ENCODE measurements at places on chromosomes 12 and 14.

GRCh38 chr12:92571844-92572543, 130.8 kb upstream of the PLEKHG7 start:
- DNase-seq = no peak

DNA sequence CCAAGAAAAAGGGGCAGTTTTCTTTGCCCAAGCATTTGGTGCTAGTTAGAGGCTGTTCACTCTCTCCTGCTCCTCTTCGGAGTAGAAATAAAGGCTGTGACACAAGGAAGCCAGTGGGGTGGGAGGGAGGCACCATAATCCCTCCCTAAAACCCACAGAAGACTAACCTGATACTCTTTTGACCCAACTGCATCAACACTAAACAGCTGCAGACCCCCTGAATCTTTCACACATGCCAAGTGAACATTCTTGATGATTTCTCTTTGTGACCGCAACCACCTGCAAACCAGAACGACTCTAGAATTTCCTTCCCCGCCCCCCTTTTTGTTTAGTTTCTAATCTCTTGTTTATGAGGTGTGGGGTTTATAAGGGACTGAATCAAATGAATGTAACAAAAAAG, 175.8 kb upstream of the BCL2L14 start:
- DNase-seq = no peak

DNA sequence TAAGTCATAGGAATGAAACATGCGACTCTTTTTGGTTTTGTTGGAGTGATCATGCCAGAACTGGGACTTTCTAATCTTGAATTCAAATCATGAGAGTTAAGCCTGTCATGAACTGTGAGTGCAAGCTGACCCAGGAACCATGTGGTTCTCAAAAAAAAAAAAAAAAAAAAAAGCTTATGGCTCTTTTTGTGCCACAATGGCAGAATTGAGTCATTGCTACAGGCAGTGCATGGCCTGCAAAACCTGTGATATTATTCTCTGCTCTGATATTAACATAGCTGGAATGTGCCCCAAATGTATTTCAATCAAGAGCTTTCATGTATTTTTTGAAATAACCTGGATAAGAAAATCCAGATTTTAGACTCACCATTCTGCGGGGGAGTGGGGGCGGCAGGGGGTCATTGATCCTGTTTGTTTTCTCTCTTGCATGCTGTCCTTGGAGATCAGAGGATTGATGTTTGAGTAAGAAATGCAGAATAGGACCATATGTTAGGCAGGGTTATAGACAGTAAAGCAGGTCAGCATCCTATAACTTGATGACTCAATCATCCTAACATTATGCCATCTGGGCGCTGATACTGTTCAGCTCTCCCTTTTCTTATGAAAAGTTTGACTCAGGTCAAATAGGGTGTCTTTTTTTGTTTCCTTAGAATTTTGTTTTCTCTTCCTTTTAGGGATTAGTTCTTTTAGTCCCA, 797.4 kb downstream of the DIO2 start:
- no peak for DNase-seq

DNA sequence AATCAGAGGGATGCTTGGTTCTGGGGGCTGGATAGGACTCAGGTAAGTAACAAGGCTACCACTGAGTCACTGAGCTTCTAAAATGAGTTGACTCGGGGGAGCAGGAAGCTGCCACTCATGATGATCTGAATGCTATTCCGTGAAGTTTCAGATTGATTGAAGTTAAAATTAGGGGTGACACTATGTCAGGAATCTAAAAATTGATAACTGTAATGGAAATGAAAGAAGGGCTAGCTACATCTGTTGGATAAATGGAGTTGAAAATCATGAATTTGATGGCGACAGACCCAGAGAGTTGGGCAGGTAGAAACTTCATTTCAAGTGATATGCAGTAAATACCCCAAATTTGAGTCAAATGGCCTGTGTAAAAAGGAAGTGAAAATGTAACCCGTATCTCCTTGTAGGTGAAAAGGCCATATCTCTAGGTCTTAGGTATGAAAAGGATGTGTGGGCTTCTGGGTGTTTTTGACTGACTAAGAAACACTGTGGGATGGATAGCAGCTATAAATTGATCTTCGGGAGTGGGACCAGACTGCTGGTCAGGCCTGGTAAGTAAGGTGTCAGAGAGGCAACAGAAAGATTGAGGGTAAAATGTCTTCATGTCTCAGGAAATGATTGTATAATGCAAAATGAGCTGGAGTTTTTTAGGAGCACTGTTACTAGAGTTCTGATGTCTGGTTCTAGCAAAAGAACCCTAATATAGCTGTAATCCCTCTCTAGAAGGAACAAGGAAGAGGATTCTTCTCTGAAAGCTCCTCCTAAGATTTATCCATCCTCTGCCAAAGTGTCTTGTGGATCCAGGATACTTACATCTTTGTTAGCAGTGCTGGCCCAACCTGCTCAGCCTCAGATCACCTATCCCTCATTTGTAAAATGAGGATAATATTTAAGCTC, 57.3 kb downstream of the DAD1 start:
- DNase-seq = no peak

GRCh38 chr14:45526715-45527549, 273.9 kb upstream of the MIS18BP1 start:
- DNase-seq = no peak

DNA sequence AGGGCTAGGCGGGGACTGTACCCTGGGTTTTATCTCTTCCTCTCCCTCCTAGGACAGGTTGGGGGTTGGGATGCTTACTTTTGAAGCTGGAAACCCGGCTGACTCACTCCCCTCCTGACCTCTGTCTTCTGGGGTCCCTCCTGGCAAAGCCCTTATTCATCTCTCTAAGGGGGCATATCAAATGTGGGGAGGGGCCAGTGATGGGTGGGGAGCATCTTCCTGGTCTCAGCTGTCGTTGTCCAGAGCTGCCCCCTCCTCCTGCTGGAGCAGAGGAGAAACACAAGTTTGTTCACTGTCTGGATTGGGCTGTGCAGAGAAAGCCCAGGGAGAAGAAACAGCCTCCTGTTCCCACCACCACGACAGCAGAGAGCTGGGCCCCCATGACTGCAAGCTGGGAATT, 85.8 kb downstream of the TNFAIP2 start:
- DNase-seq = no peak

DNA sequence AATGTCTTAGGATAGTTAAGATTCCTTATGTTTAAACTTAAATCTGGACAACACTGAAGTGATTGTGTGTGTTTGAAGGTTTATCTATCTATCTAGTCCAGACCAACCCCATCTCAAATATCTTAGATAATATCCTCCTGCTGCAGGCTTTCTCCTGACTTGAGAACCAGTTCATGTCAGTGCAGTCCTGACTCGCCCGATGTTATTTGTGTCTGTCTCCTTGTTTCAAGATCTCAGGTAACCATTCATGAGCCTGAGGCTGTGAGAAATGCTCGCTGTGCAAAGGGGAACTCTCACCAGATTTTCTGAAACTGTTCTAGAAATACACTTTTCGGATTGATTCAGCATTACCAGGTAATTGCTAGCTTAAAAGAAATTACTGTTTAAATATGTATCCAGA, 356.2 kb downstream of the SNAPC1 start:
- no peak for DNase-seq

DNA sequence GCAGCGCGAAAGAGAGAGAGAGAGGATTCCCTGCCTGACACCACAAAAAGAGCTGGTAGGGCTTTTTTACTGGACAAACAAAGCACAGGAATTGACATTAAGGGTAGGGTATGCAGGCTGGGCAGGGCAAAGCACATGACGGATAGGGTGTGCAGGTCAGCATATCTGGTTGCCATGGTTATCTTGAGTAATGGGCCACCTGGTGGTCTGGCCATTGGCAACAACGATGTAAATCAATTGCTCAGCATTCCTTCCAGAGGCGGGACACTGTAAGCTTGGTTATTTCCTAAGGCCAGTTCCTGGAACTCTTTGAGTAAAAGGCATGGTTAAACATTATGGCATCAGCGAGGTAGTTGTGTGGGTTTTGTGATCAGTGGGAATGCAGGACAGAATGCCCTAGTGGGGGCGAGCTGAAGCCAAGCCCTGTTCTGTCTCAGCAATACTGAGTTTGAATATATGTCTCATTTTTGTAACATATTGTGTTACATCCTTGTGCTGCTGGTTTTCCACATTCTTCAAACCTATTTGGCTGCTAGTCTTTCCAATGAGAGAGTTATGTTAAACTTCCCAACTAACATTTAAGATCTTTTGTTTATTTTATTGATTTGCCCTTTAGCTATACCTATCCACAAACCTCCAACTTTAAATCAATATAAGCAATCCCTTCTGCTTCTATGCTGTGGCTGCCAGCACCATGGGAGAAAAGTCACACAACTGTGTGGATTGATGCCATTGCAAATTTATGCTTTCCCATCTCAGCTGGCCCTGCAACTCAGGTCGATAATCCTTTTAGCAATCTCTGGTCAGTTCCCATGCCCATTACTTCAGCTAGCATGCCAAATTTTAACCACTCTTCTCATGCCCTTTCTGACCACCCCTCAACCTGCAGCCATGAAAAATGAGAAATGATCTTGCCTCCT, 396.7 kb upstream of the PDE3A start:
- DNase-seq = no peak

- no peak for DNase-seq
These were observed 1.4 kb downstream of the PLXNC1 start for GRCh38 chr12:94149781-94150239.

DNA sequence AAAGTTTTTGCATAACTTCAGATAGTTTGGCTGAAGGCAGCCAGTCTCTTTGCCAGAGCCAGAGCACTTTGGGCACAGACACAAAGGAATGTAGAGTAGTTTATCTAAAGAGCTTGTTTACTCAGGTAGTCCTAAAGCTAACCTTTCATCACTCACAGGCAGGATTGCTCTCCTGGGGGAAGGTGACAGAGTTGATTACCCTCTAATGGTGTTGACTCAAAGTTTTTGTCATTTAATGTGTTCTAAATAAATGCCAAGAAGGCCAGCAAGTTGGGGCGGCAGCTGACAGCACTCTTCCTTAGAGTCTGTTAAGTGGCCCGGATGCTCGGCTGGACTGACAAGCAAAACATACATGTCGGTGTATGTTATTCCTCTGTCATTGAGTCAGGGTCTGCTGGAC, 9.3 kb upstream of the TAS2R46 start:
- DNase-seq = no peak

DNA sequence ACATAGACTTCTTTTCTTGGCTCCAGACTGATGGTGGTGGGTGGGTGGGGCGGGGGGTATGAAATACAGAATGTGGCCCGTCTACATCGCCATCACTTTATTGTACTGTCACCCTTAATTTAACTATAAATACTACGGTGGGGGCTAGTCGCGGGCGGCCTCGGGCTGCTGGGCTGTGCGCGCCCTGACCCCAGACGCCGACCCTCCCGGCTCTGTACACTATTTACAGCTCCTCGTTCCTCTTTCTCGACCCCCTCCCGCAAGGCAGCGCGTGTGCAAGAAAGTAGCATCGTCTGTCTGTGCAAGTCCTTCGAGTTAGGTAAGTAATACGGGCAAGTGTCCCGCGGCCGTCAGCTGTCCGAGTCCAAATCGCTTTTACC, 1.8 kb downstream of the GSC start:
- DNase-seq = no peak

GRCh38 chr12:74971201-74971600, 238.4 kb downstream of the KCNC2 start:
- DNase-seq = no peak

DNA sequence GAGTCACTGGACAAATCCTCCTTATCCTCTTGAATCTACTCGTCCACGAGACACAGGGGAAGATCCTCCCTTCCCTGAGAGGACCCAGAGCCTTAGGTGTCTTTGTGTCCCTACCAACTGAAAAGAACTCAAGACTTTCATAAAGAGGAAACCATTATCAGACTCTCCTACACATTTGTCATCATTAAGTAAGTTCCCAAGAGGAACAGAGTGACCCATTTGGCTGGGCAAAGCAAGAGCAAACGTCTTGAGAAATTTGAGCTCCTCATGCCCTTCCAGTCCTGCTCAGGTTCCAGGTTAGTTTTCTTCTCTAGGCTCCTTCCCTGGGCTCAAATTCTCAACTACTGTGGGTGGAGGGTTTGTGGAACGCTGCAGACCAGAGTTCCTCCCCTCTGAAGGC, 5.7 kb downstream of the MLF2 start:
- no peak for DNase-seq

Measured in coronary artery (tissue), 2 donors.